Coronary artery (tissue), 2 donors: ENCODE measurements at places on chromosomes 5 and 9.

DNA sequence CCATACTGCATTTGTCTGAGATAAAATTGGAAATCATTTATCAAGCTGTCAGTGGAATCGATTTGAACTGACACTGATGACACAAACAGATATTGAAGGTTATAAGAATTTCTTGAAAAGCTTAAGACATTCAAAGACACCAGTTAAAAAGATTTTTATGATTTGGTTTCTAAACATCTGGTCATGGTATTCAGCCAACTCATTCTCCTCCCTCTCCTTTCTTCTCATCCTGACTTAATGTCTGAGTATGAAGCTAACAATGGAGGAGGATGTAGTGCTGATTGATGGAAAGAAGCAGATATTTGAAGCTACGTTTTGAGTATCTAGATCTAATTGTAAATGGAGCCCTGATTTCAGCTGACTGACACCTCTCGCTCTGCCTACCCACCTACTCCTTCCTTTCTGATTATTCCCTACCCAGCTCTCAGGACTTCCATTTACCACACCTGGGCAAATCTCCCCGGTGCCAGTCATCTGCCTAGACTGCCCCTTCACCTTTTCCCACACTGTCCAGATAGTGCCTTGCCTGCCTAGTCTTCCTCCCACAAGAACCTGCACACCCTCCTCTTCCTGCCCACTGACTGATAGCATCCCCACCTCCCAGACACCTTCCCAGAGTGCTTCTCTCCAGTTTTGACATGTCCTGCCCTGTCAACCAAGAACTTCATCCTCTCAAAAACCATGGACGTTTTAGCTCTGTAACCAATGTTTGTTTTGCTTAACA, 20.7 kb upstream of the LIFR start:
- no peak for DNase-seq

GRCh38 chr9:108544866-108545265, 310.9 kb downstream of the ACTL7B start:
- no peak for DNase-seq

DNA sequence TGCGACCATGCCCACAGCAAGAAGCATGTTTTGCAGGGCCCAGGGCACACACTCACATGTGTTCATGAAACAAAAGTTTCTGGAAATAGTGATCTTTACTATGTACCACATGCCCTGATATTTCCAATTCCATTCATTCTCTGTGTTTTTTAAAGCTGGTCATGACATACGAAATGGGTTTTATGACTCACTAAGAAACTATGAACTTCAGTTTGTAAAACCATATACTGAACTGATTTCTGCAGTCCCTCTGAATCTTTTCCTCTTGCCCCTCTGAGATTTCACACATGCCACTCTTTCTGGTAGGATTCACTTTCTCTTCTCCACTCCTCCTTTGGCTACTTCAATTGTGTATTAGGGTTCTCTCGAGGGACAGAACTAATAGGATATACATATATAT, 416.1 kb upstream of the TRPC7 start:
- no peak for DNase-seq

- DNase-seq = no peak
Measured at GRCh38 chr5:179768326-179769085, 25.3 kb upstream of the LTC4S start.

GRCh38 chr9:95509851-95510708, 6.7 kb downstream of the PTCH1 start:
- no peak for DNase-seq

DNA sequence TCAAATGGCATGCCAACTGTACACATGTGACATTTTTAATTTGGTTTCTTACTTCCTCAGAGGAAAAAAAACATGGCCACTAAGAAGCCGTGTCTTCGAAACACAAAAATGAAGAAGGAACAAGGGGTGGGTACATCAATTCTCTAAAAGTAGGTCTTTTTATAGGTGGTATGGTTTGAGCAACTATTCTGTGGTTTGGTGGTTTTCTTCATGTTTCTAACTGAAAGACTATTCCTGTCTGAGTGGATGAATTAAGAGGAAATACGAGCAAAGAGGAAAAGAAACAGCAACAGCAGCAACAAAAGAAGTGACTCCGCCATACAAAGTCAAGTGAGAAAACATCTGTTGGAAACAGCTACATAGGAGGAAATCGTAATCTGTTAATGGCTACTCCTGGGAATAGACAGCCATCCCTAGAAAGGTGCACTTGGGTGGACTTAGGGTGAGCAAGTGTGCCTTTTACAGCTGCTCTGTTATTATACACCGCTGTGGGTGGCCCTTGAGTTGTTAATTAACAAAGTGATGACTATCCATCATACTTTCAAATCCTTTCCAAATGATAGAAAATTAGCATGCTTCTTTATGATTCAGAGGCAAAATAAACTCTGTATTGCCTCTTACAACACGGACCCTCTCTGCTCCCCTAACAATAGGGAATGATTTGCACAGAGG, 575.8 kb downstream of the TLE1 start:
- no peak for DNase-seq

DNA sequence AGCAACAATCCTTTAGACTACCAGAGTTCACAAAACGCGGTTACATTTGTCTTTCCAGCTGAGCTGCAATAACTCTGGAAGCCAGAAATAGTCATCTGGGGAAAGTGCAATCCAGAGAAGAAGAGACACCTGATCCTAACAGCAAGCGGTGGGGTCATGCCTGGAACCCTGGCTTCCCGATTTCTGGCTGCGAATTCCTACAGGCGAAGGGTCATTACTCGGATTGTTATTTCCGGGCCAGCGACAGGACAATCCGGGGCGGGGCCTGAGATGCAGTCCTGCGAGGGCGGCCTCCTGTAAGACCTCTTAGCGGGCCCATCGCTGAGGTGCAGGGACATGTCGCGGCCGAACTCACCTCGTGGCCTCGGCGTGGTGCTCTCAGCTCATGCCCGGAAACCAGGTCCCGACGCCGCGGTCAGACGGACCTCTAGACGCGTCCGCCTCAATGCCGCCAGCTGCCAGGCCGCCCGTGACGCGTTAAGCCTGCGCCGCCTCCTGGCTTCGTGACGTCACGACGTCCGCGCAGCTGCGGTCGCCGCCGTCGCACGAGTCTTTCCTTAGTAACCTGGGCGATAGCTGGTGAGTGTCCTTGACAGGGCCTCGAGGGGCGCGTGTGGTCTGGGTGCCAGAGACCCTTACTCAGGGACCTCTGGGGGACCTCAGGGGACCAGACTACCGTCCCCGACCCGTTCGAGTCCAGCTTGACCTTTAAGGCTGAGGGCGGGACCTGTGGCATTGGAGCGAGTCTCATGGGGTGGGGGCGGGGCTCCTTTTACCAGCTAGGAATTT, at the start of the genes MRRF and RBM18:
TSS of gene MRRF (plus strand) at position 523 of the 789 bp plus-strand sequence. CDS start 6,010 bp downstream, outside the sequence.
TSS of gene RBM18 (minus strand) at position 481 of the 789 bp plus-strand sequence. CDS start 3,348 bp downstream, outside the sequence.
- DNase-seq = peak; percentile 93

- no peak for DNase-seq
Measured at GRCh38 chr5:62029303-62029702, 276.7 kb upstream of the KIF2A start.

DNA sequence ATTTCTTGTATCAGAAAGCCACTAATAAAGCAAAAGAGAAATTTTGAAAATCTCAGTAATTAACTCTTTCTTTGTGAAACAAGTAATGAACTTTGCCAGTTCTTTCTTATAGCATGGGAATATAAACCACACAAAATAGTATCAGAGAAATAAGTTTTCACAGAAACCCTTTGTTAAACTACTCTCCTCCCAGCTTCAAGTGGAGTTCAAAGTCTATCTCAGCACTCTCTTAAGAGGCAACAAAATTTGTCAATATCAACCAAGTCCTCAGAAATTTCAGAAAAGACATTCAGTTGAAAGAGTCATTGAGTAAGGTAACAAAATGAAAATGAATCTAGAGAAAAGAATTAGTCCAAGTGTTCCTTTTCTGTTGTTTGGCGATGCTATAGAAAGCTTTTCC, 89.3 kb downstream of the NTRK2 start:
- no peak for DNase-seq

- no peak for DNase-seq
Measured at GRCh38 chr5:159155960-159156359, 53.4 kb downstream of the RNF145 start.

DNA sequence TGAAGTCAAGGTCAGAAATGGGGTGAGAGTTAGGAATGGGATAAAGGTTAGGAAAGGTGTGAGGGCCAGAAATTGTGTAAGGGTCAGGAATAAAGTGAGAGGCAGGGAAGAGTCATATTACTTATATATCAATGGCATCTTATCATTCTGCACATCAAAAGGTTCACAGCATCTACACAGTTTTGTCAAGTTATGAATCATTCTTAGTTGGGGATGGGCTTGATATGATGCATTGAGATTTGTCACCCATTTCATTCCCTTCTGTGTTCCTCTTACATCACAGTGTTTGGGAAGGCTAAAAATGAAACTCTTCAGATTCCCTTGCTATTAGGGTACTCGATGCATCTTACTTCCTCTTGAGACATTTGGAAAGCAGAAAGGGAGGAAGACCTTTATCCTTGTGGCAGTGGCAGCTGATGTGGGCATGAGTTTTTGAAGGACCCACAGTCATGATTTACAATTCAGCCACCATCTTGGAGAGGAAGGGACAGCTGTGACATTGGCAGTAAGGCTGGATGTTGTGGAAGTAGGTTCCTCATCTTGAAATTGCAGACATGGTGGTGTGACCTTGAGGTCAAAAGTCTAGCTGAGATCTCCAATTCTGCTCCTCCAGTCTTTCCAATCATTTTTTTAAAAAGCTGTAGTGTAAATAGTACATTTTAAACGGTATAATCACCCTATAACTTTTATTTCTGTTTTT, 24.2 kb upstream of the NPR3 start:
- DNase-seq = no peak

DNA sequence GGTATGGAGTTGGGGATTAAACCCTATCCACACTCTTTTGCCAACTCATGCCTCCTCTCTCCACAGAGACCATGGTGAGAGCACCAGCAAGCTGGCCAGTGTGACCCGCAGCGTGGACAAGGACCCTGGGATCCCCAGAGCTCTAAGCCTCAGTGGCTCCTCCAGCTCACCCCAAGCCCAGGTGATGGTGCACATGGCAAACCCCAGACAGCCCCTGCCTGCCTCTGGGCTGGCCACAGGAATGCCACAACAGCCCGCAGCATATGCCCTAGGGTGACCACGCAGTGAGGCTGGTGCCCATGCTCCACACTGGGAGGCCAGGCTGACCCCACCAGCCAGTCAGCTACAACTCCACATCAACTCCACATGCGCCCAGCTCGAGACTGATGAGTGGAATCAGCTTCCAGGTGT, 11.5 kb upstream of the CARD19 start:
- DNase-seq = peak; percentile 53

DNA sequence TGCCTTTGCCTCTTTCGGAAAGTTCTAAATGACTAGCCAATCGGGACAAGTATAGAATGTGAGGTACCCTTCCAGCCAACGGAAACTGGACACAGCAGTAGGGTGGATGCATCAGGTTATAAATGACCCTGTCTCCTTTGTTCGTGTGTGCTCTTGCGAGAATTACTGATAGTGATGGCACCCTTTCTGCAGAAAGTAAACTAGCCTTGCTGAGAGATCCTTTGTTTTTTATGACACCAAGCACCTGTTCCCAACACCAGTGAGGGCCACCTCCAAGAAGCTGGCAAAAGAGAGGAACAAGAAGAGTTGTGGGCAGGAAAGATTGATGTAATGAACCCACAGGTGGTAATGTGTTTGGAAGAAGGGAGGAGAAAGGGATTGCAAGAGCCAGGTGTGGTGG, 42.8 kb upstream of the FABP6 start:
- DNase-seq = no peak

DNA sequence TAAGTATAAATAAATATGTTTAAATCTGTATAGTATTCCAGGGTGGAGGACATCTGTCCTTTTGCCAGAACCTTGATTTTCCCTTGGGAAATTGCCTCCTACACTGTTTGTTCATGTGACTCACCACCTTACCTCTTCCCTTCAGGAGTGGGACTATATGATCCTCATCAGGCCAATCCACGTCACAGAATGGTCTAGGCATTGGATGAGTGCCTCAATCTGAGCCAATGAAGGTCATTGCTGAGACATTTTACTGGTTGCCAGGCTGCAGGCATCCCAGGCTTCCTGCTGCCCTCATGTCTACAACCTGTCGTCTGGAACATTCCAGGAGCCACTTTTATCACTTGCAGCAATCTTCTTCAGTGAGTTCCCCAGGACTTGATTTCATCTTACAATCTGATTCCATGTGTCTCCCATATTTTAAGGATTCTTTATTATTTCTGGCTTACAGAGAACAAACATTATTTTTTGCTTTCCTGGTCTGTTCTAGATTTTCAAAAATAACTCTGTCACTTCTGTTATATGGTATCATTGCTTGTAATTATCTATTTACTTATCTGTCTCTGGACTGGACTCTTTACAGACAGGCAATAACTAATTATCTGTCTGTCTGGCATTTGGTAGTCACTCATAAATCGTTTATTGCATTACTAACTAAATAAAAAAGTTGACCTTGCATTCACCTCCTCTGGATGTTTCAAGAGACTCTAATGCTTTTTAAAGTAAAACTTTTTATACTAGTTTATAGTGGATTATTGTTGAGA, 107.3 kb upstream of the APC start:
- DNase-seq = no peak

DNA sequence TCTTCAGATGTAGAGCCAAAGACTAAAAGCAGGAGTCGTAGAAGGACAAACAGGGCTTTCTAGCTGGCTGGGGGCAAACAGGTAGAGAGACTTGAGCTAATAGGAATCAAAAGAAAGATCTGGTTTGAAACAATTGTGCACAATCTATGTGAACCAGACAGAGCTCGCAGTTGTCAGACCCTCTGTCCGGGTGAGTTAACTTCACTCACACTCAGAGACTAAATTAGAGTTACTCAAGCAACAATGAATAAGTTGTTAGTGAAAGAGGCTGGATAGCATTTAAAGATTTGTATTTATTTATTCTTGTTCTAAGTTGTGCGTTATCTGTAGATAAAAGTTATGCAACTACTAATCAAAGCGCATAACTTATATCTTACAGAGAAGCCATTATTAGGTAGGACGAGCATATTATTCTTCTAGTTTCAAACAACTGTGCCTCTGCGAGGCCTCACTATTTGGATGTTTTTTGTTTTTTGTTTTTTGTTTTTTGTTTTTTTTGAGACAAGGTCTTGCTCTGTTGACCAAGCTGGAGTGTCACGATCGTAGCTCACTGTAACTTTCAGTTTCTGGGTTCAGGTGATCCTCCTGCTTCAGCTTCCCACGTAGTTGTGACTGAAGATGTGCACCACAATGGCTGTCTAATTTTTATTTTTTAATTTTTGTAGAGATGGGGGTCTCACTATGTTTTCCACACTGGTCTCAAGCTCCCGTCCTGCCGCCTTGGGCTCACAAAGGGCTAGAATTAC, 13.2 kb upstream of the LNPEP start:
- no peak for DNase-seq
